CD4-positive, alpha-beta T cell treated with Interleukin-1 beta for 1 hour (primary cell): ENCODE measurements at places on chromosomes 4 and X.

GRCh38 chr4:77202491-77202890 lies 45.5 kb downstream of the CCNG2 start:
- no peak for DNase-seq

GRCh38 chr4:138494931-138495330 lies 252.8 kb upstream of the SLC7A11 start:
- no peak for DNase-seq

GRCh38 chr4:37365888-37366287 lies 121.3 kb downstream of the NWD2 start:
- no peak for DNase-seq

DNA sequence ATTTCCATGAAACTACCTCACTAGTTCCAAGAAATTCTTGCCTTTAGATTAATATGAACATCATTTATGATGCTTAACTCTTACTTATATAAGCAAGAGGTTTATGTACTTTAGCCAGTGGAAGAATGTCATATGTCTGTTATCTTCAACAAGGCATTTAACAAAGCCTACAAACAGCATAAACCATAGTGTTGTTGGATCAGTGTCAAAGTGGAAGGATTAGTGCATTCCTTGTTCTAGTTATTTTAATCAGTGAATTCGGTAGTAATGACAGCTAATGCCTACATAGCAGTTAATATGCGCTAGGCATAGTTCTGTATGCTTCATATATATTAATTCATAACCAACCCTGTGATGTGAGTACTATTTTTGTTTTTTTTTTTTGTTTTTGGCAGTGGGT lies 3.1 kb downstream of the PI4K2B start:
- DNase-seq = no peak

GRCh38 chr4:18981234-18981615 lies 959.7 kb upstream of the LCORL start:
- DNase-seq = no peak

DNA sequence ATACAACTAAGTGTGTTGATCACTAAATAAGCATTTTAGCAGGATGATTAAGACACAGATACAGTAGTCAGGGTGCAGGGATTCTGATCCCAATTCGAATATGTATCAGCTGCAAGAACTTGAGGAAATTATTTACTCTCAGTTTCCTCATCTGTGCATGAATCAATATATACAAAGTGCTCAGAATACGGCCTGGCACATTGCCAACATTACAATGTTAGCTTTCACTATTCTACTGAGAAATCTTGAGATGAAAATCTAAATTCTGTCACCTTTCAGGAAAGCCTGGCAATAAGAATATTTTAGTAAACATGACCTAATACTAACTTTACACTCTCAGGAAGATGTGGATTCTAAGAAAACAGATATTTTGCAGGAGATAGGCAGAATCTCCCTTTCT lies 1001.6 kb upstream of the IGFBP7 start:
- no peak for DNase-seq

DNA sequence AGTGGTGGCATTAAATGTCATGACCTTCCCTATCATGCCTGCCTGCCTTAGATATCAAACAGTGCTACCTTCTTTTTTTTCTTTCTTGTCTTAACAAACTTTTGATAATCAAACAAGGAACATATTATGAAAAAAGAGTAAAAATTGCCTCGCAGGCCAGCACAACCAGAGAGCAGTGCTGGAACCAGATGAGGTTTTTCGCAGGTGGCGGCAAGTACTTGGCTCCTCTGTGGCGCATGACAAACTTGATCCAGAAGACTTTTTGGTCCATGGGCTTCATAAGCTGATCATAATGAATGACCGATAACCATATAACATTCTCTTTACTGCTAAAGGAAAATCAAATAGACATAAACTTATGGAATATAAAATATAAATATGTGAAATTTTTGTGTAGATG lies 61.8 kb downstream of the UGT2B10 start:
- no peak for DNase-seq

GRCh38 chr4:183405303-183405702 lies 39.1 kb upstream of the CDKN2AIP start:
- DNase-seq = no peak

DNA sequence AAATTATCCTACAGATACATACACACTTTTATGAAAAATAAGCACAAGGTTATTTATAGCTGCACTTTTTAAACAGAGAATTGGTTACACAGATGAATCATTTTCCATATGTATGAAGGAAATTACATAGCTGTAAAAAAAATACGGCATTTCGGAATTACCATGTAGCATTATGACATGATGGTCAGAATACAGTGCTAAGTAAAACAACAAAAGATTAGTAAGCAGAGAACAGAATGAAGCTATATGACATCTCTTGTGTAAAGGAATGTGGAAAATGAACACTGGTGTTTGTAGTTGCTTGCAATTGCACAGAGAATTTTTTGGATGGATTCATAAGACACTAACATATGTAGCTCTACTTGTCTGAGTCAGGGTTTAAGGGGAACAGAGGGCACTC lies 1222.0 kb upstream of the PRKX start:
- no peak for DNase-seq

DNA sequence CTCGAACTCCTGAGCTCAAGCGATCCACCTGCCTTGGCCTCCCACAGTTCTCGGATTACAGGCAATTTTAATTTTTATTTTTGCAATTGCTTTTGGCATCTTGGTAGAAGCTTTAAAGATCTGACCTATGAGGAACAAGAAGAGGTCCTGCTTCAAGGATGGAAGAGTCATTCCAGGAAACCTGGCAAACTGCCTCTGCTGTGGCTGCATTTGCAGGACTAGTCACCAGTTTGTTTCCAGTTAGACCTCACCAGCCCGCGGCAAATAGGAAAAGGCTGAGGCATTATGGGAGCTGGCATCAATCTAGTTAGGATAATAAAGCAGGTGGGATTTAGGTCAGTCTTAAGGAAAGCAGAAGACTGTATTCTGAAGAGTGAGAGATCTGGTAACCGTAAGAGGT lies 51.9 kb upstream of the LAS1L start:
- DNase-seq = no peak

- DNase-seq = no peak
These were observed 26.9 kb upstream of the TMPRSS11B start for GRCh38 chr4:68272380-68272779.

GRCh38 chr4:11149612-11150259 lies 279.0 kb downstream of the HS3ST1 start:
- no peak for DNase-seq

DNA sequence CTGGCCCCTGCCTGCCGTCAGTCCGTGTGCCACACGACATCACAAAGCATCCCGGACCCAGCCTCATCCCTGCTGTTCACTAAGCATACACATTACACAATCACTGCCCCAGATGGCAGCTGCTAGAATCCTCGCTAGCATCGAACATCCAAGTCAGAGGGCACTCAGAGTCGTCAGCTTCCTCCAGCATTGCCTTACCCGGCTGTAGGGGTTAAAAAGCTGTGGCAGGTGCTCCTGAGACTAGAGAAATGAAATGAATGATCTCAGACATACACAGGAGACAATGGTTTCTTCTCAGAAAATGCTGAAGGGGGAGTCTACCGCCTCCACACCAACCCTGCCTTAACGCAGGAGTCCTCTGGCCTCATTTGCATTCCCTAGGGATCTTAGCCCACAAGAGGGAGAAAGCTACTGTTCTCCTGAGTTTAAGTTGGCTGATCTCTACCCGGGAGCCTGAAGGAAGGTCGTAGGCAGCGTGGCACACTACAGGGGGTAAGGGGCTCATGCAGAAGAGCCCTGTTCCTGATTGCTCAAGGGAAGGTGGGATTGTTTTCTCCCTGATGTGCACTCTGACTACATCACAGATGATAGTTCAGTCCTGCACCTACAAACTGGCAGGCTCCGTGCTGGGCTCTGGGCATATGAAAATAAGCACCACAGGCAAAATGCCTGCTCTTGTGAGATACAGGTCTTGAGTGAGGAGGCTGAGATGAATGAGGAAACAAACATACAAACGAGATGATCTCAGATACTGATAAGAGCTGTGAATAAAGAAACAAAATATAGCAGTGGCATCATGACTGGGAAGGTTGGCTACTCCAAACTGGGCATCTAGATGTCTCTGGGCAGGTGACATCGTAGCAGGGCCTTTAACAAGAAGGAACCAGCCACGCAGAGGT lies 2.6 kb upstream of the KIAA0232 start:
- no peak for DNase-seq

GRCh38 chrX:79369871-79370270 lies 2.7 kb upstream of the ITM2A start:
- DNase-seq = no peak

GRCh38 chr4:52015366-52015765 lies 4.8 kb downstream of the LRRC66 start:
- DNase-seq = no peak

- DNase-seq = no peak
These were observed 29.1 kb downstream of the HADH start for GRCh38 chr4:108018884-108019187.

DNA sequence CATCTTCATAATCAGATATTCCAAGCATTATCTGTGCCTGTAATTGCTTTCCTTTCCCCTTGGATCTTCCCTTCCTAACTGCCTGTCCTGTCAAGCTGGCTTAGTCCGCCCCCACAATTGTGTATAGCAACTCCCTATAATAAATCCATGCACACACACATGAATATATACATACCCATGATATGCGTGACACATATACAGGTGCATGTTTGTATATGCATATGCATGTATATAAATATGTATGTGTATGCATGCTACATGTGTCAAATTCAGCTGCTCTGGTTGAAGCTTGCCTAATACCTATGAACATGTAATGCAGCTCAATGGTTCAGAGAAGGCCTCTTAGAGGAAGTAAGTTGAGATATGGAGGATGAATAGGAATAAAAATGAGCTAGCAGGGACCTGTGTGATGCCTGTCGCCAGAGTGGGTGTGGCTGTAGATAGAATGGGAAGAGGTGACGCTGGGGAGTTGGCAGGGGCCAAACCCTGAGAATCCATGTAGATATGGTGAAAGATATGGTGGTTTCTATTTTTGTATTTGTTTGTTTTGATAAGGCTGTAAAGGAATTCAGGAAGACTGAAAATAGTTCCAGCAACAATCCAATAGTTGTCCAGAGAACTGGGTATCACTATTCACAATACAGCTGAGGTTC lies 595.0 kb upstream of the BOD1L1 start:
- DNase-seq = no peak

DNA sequence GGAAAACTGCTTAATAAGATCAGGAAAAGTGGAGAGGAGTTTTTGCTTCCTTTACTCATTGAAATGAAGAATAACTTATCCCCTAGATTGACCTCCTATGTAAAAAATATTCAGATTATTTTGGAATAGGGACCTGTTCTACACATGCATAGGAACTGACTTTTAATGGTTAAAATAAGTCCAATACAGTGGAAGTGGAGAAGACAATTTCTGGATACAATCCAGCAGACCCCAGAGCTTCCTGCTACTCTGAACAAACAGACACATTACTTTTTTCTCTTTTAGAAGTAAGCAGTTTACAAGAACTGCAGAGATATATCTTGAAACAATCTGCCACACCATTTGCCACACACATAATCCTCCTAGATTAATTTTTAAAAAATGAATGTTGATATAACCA lies 129.7 kb downstream of the PPA2 start:
- DNase-seq = no peak

GRCh38 chrX:100411802-100412715 lies 2.0 kb upstream of the PCDH19 start:
- DNase-seq = no peak

- DNase-seq = no peak
These were observed 61.6 kb upstream of the GYPA start for GRCh38 chr4:144202081-144202480.

- no peak for DNase-seq
These were observed 126.9 kb downstream of the ELOVL6 start for GRCh38 chr4:110071466-110071865.

DNA sequence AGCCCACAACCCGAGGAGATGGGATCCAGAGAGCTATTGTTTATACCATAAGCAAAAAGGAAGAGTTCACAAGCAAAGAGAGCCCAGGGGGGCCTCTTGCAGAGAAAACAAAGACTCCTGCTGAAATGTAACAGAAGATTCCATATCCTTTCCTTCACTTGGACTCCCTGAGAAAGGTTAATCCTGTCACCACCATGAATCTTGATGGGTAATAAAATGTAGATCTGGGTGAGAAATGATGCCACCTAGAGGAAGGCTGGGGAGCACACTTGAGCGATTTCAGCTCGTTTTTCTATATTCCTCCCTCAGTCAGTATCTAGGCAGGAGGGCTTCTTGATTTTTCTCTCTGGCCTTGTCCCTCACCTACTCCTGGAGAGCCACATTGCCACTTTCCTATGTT lies 10.2 kb upstream of the KCNE5 start:
- peak; percentile 0 for DNase-seq

DNA sequence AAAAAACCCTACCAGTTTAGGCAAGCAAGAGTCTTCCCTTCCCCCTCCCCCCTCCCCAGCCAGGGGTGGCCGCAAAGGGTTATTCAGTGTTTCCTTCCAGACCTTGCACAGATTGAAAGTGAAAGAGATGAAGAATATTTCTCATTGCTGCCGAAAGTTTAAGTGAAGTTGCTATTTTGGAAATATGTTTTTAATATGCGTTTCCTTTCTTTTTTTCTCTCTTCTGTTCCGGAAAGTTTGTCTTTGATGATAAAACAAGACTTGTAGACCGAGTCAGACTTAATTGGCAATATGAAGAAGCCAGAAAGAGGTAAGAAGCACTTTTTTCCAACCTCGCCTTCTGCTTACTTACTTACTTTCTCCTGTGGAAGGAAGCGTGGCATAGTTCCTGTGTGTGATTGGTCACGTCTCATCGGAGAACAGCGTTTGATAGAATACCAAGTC lies 58.5 kb upstream of the CLCN4 start:
- DNase-seq = peak; percentile 69
